Aorta (tissue), 5 donors: ENCODE measurements at places on chromosomes 2 and 18. TPM values are rescaled to one million over a fixed set of nuclear protein-coding genes. Genes with fewer than 3 reads are reported as not detected.

The UGT1A8 gene
- not detected for total RNA-seq

The MAB21L4 gene
- total RNA-seq, result not detected

The SCN3A gene
- 2.4 TPM for total RNA-seq

The CRYGC gene
- not detected for total RNA-seq

The GNLY gene
- total RNA-seq, result 2.1 TPM

The CFAP65 gene
- total RNA-seq, result not detected

The ARHGEF4 gene
- total RNA-seq, result 6.9 TPM

The B4GALT6 gene
- total RNA-seq, result 4.3 TPM

The C2orf81 gene
- 3.1 TPM for total RNA-seq

The TMEM200C gene
- 0.15 TPM for total RNA-seq

The LINC00305 gene
- total RNA-seq, result not detected

The EGR4 gene
- not detected for total RNA-seq

The PGAP1 gene
- 9.6 TPM for total RNA-seq

The HOXD9 gene
- total RNA-seq, result 2.3 TPM

The RBM43 gene
- 11.7 TPM for total RNA-seq

The SATB2 gene
- 14.5 TPM for total RNA-seq

The SNORC gene
- total RNA-seq, result 2.5 TPM

The ERFE gene
- 0.96 TPM for total RNA-seq

The CD28 gene
- total RNA-seq, result 7.4 TPM

The C2orf66 gene
- 0.30 TPM for total RNA-seq

The GALR1 gene
- not detected for total RNA-seq

The DCDC2C gene
- 0.27 TPM for total RNA-seq

The SIX2 gene
- 1.7 TPM for total RNA-seq

The IMPACT gene
- 20.7 TPM for total RNA-seq

The FAM110C gene
- total RNA-seq, result 3.3 TPM

The GBX2 gene
- not detected for total RNA-seq

The OSBPL6 gene
- total RNA-seq, result 2.1 TPM

The RESP18 gene
- not detected for total RNA-seq

The KIAA2012 gene
- not detected for total RNA-seq

The OBSL1 gene
- total RNA-seq, result 76.7 TPM

The GALM gene
- 16.4 TPM for total RNA-seq

The DLGAP1 gene
- total RNA-seq, result 6.2 TPM

The KANSL1L gene
- total RNA-seq, result 42.4 TPM

The NEB gene
- 1.6 TPM for total RNA-seq

The SLC14A1 gene
- total RNA-seq, result 33.1 TPM

The ADI1 gene
- 63.7 TPM for total RNA-seq

The MAPK4 gene
- 1.7 TPM for total RNA-seq

The TYMS gene
- 3.4 TPM for total RNA-seq

The KRTCAP3 gene
- total RNA-seq, result 1.8 TPM

The BOD1L2 gene
- total RNA-seq, result not detected

The SERPINB11 gene
- not detected for total RNA-seq
